ENCODE measurements at places on chromosomes 4 and X.

DNA sequence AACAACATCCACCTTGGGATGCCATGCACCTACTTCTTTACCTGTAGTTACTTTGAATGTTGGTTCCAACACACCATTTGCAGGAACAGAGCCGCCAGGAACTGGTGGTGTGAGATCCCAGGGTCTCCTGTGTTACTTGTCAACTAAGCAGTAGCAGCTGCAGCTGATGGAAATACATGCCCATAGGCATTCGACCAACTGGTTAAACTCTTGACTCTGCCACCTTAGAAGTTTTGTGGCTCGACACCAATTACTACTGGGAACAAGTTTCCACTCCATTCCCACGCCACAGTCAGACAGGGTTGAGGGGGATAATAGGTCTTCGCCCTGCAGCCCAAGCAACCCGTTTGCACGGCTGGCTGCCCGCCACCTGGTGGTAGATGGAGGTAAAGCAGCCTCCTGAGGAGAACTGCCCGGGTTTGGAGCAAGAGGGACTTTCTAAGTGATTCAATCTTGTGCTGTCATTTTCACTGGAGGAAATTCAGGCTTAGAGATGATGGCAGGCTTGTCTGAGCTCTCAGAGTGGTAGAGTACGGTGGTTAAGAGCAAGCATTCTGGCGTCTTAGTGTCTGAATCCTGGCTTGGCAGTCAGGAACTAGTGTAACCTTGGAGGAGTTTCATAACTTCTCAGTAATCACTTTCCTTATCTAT is 119.1 kb upstream of the TRIM2 start:
- peak; percentile 26 for DNase-seq

DNA sequence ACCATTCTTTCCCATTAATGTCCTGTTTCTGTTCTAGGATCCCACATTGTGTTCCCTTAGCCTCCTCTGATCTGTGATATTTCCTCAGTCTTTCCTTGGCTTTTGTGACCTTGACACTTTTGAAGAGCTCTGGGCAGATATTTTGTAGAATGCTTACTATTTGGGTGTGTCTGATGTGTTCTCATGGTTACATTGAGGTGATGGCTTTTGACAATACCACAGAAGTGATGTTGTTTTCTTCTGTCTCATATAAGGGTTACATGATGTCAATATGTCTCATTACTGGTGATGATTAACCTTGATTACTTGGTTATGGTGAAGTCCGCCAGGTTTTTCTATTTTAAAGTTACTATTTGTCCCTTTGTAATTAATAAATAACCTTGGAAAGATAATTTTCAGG is 183.7 kb downstream of the SOWAHB start:
- DNase-seq = no peak

GRCh38 chr4:163611784-163612445 is 117.4 kb downstream of the TMA16 start:
- no peak for DNase-seq

DNA sequence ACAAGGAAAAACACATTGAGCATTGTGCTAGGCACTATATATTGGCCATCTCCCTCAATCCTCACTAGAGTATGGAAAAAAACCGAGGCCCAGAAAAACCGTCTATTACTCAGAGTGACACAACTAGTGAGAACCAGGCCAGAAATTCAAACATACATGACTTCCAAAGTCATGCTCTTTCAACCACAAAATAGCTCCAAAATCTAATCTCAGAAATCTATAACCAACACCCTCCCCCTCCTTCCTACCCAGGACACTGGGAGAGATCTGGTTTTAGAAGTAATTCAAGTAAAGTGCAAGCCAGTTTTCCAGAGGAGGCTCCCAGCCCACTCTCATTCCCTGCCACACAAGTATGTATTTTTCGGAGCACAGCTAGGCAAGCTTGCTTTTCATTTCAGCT is 7.6 kb downstream of the HS3ST1 start:
- DNase-seq = no peak

DNA sequence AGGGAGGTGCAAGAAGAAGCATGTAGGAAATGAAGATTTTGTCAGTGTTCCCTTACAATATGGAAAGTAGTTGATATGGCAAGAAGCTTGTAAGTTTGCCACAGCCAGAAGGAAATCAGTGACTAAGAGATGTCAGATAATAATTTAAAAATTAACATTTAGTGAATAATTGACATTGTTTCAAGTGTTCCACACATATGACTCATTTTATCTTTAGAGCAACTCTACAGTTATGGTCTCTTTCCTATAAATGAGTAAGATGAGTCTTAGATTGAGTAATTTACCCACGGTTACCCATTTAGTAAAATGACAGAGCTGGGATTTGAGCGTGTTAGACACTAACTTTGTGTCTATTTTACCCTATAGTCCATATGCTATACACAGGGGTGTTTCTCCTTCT is 300.3 kb upstream of the IRS4 start:
- no peak for DNase-seq

DNA sequence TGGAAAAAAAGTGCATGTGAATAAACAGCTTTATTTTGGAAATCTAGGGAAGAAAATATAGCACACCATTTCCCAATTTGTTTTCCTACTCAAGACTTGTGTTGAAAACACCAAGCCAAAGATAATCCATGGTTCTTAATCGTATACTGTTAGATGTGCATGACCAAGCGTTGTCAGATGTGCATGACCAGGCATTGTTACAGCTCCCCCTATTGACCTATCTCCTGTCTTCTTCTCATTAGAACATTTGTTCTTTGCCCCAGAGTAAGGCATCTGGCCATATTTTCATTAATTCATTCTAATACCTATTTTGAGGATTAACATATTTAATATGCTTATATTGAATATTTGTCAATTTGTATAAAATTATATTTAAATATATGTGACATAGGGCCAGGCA is 14.4 kb upstream of the VCX start:
- DNase-seq = no peak

DNA sequence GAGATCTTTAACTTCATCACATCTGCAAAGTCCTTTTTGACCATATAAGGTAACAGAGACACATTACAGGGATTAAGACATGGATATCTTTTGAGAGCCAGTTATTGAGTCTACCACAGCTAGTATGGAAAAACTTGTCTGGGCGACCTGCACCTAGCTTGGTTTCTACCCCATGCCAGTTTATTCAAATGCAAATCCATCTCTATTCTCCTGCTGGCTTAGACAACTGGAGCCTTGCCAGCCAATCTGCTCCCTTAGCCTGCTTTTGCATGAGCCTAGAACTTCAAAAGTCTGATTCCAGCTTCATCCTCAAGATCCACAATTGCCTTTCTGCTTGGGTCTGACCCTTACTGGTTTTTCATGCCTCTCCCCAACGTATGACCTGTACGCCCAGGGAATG is 212.0 kb upstream of the AFF2 start:
- no peak for DNase-seq

- DNase-seq = no peak
Observed at GRCh38 chr4:40406340-40406739, 71.2 kb downstream of the CHRNA9 start.

GRCh38 chrX:39157796-39158195 is 356.5 kb downstream of the MID1IP1 start:
- no peak for DNase-seq

DNA sequence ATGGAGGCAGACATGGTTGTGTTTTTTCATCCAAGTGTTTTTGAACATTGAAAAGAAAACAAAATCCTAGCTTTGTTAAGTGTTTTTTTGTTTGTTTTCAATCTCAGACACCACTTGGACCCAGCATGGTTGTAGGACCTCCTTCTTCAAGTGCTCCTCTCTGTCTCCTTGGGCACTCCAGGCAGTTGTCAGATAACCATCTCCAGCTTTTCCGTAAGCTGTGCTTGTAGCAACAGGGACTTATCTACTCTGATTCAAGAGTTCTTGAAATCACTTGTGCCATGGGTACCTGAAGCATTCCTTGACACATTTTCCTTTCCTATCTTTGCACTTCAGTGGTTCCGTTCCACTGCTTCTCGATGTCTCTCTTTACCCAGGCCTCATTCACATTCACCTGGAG is 334.9 kb upstream of the DDX53 start:
- DNase-seq = no peak

- DNase-seq = no peak
Observed at GRCh38 chr4:142901166-142901662, 55.1 kb upstream of the INPP4B start.

DNA sequence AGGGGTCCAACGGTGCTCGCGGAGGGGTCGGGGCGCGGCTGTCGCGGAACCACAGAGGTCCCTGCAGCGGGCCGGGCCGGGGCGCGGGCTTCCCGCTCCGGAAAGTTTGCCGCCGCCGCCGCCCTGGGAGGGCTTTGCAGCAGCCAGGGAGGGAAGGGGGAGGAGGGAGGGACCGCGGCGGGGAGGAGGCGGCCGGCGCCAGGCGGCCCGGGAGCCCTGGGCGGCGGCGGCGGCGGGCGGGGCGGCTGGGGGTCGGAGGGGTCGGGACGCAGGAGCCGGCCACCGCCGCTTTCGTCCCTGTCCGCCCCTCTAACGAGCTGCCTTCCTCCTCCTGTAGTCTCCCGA is 375 bp downstream of the FGFR3 start:
- no peak for DNase-seq

- no peak for DNase-seq
Observed at GRCh38 chr4:126230269-126230668, 915.5 kb downstream of the FAT4 start.

GRCh38 chr4:106909486-106910188 is 126.5 kb downstream of the DKK2 start:
- DNase-seq = no peak

GRCh38 chr4:110108422-110108821 is 90.0 kb downstream of the ELOVL6 start:
- no peak for DNase-seq

- DNase-seq = no peak
Observed at GRCh38 chrX:110167952-110168451, 149.9 kb downstream of the AMMECR1 start.

- DNase-seq = no peak
Observed at GRCh38 chrX:37487271-37487670, 84.2 kb upstream of the LANCL3 start.

DNA sequence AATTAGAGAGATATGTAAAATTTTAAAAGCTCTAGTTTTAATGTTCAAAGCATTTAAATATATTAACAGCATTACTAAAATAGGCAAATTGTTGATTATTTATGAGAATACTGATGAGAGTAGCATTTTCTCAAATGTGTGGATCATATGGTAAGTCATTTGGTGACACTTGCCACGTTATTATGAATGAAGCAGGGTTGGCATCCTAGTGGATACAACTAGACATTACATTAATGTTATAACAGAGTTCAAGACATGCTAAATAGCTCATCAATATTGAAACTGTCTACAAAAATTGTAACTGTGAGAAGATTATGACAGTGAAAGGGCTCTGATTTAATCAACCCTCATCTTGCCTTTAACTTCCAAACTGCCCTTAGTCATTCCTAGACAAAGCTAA is 171.1 kb downstream of the PDGFC start:
- no peak for DNase-seq

DNA sequence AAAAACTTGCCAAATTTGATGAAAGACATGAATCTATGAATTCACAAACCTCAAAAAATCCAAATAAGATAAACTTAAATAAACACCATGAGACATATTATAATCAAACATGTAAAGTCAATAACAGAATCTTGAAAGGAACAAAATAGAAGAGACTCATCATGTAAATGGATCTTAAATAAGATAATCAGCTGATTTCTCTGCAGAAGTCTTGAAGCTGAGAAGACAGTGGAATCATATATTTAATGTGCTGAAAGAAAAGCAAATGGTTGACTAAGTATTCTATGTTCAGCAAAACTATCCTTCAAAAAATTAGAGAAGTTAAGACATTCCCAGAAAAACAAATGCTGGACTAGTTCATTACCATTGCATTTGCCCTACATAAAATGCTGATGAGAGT is 215.7 kb upstream of the SPIN4 start:
- no peak for DNase-seq

GRCh38 chr4:38605753-38606586 is 58.0 kb upstream of the KLF3 start:
- peak; percentile 13 for DNase-seq

- DNase-seq = peak; percentile 10
Observed at GRCh38 chr4:67393699-67394281, 151.5 kb downstream of the CENPC start.

- no peak for DNase-seq
Observed at GRCh38 chr4:150683775-150684350, 101.9 kb downstream of the MAB21L2 start.

- no peak for DNase-seq
Observed at GRCh38 chr4:98504091-98504490, 154.3 kb downstream of the TSPAN5 start.

DNA sequence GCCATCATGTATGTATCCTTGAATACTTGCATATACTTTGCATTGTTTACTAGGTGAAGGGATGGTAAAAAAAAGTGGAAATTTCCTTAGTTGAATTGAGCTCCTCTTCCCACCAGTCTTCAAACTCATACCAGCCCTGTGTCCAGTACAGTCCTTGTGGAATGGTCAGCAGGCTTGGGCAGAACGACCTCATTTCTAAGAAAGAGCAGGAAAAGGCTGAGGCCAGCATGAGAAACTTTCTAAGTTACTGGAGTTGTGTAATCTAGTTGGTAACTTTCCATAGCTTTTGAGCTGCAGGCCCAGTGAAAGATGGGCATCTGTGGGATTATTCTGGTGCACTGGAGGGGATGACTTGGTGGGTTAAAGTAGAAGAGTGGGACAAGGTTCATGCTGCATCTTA is 87.6 kb downstream of the DCUN1D4 start:
- no peak for DNase-seq

- DNase-seq = no peak
Observed at GRCh38 chr4:24890561-24891126, 22.2 kb downstream of the CCDC149 start.

GRCh38 chr4:141339391-141339790 is 118.7 kb downstream of the ZNF330 start:
- DNase-seq = no peak

- DNase-seq = no peak
Observed at GRCh38 chr4:80097400-80098177, 24.6 kb upstream of the ANTXR2 start.

DNA sequence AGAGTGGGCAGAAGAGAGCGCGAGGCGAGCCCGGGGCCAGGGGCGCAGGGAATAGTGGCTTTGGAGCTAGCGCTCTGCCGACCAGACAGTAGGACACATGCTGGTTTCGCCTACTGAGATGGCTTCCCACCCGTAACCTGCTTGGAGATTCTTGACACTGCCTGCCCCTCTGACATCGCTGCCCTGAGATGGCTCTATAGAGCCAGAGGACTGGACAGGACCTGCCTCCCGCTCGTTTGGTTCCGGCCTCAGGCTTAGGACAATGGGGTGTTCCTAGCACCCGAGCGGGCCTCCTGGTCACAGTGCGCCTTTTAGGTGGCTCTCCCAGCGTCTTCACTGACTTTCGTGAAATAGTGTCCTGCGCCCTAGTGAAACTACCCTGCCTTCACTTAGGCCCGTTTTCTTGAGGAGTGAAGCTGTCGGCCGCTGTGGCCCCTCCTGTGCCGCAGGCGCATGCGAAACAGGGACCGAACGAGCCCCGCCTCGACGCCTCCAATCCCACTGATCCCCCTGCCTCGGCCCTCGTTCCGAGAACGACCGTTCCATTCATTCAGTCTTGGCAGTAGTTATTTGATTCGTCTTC is 608 bp downstream of the TAF1 start:
- DNase-seq = no peak
